ENCODE measurements at places on chromosomes 5 and 9.
A peak's percentile ranks its signal among the peaks of the same experiment; 100 is the strongest.

- no peak for DNase-seq
These were observed 49.0 kb downstream of the PDE8B start for GRCh38 chr5:77259476-77259875.

- no peak for DNase-seq
These were observed 510 bp downstream of the NOXA1 start for GRCh38 chr9:137423514-137424291.

GRCh38 chr9:121581786-121582600 is 69.4 kb upstream of the DAB2IP start:
- no peak for DNase-seq

DNA sequence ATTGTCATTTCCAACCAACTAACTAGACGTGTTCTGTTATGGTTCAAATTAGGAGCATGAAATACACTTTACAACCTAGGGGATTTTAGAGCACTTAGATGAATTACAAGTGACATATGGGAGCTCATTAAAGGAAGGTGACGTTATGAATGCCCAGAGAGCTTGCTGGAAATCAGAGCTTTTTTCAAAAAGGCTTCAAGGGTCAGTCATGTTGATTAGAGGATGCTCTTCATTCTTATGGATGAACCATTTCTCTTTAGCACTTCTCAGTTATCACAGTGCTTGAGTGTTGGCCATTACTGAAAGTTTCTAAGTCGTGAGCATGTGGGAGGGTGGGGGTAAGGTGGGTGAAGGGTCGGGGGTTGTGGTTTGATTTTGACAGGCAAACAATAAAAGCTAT is 1245.5 kb upstream of the DMAC1 start:
- no peak for DNase-seq

GRCh38 chr5:109412981-109413402 is 3.2 kb upstream of the PJA2 start:
- DNase-seq: no peak

DNA sequence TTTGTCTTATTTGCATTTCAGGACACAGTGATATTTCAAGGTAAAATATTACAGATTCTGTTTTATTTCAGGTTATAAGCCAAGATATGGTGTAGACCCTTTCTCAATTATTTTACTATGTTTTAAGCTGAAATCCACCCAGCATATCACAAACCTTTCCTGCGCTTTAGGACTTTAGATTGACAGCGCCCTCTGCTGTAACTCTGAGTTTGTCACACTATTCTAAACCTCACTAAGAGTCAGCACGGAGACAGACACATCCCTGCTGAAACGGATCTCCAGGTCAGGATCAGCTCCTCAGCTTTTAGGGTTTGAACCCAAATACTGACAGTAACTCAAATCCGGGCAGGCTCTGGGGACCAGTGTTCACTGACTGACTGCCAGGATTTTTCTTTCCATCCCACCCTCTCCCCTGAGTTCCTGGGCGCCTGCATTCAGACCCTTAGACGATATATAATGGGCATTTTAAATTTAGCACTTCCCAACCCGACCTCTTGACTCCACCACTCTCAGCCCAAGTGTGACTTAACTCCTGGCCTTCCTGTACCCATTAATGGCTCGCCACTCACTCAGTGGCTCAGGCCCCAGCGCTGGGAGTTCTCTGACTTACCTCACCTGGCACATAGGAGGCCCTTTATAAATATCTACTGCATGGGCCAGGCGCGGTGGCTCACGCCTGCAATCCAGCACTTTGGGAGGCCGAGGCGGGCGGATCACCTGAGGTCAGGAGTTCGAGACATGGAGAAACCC is 33.5 kb downstream of the TLX3 start:
- DNase-seq: peak; percentile 65

- no peak for DNase-seq
These were observed 20.4 kb downstream of the HAVCR2 start for GRCh38 chr5:157088342-157088990.

DNA sequence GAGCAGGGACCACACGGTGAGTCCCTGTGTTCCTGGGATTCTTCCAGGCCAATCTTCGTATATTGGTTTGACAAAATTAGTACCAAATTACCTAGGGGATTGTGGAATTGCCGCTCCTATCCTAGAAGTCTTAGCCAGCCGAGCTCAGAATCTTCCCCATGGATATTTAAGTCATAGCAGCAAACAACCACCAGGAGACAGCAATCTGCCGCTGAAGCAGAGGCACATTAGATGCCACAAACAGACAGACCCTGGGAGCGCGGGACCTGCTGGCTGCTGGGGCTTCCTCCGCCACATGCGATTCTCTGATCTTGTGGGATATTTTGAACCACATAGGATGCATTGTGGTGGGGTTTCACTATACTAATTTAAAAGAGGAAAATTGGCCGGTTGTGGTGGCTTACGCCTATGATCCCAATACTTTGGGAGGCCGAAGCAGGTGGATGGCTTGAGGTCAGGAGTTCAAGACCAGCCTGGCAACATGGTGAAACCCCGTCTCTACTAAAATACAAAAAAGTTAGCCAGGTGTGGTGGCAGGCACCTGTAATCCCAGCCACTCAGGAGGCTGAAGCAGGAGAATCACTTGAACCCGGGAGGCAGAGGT is 31.7 kb upstream of the ZBTB43 start:
- no peak for DNase-seq

GRCh38 chr5:32831624-32832023 is 120.5 kb downstream of the NPR3 start:
- DNase-seq: no peak

- peak; percentile 59 for DNase-seq
These were observed 716 bp upstream of the OTULIN start for GRCh38 chr5:14663734-14664269.

- DNase-seq: peak; percentile 79
These were observed 308.5 kb downstream of the RAB3C start for GRCh38 chr5:58891086-58891970.

GRCh38 chr9:16386007-16386826 is 484.3 kb downstream of the BNC2 start:
- no peak for DNase-seq

- no peak for DNase-seq
These were observed 168.3 kb downstream of the LPAR1 start for GRCh38 chr9:110869931-110870330.

DNA sequence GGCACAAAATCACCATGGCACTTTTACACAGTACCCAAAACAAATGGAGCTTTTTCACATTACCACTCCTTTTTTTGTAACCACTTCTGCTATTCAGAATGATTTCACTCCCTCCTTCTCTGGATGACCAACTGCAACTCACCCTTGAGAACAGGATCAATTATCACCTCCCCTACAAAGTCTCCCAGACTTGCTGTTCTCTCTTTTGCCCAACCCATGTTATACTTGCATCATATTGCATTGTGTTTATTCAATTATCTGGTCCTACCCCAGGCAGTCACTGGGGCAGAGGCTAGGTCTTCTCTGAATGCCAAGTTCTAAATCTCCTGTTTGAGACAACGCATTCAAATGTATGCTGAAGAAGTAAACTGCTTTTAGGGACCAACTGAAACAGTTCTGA is 96.0 kb downstream of the GPR21 start:
- DNase-seq: no peak

GRCh38 chr5:160287378-160288051 is 24.8 kb downstream of the CCNJL start:
- no peak for DNase-seq

DNA sequence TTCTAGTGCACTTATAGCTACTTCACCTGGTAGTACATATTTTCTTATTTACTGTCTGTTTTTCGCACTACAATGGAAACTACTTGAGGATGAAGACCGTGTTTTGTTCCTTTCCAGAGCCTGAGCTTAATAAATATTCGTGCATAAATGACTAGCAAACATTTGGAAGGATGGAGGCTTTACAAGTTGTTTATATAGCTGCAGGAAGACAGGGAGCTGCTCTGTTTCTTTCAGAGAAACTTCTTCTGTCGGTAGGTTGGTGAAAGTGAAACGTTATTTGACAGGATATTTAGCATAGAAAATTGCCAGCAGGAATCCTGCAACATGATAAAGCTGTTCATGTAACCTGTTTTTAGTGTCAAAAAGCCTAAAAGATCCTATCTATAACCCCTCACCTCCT is 210.6 kb downstream of the PCSK5 start:
- DNase-seq: no peak

- DNase-seq: no peak
These were observed 364.3 kb downstream of the ARRDC3 start for GRCh38 chr5:91018712-91019371.

- DNase-seq: peak; percentile 42
These were observed 336.1 kb downstream of the DRD1 start for GRCh38 chr5:175107865-175108264.

- DNase-seq: no peak
These were observed 80.1 kb downstream of the TRIM32 start for GRCh38 chr9:116767219-116767618.

DNA sequence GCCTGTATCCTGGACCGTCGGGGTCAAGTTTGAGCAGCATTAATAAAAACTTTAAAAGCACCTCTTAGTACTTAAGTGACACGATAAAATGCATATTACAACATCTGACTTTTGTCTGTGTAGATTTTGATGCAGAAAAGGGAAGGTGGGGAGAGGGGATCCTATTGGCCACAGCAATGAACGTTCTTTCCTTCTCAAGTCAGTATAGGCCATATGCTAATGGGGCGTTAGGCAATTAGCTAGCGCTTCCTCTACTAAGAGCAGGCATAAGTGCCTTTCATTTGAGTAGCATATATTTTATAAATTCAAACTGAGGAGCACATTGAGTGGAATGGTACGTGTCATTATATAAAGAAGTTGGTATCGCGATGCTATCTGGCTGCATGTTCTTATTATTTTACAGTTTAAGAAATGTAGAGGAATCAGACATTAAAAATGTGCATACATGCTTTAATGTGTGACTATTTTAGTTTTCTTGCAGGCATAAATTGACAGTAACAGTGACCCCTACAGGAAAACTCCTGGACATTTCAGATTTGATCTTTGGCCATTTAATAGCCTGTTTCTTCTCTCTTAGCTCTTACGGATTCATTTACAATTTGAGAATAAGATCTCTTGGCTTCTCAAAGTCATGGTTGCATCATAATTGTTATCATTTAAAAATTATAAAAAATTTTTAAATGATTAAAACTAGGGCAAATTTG is 1.1 kb upstream of the GNA14 start:
- DNase-seq: peak; percentile 79

DNA sequence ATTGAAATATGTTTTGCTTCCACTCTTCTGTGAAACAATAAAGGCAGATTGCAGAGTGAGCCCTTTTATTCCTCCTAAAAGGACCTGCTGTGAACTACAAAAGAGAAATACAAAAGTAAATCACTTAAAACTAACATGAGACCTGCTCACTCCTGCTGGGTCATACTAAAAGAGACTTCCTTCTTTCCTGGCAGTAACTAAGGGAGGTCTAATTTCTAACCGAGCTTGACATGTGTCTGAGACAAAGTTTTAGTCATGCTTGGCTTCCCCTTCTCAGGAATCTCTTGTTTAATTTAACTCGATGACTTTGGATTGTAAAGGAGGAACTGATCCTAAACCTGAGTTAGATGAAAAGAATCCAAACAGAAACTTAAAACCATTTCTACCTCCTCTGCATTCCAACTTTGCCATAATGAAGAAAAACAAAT is 86.4 kb upstream of the CDH6 start:
- no peak for DNase-seq

- DNase-seq: no peak
These were observed 82.2 kb downstream of the NRG2 start for GRCh38 chr5:139960723-139961383.

DNA sequence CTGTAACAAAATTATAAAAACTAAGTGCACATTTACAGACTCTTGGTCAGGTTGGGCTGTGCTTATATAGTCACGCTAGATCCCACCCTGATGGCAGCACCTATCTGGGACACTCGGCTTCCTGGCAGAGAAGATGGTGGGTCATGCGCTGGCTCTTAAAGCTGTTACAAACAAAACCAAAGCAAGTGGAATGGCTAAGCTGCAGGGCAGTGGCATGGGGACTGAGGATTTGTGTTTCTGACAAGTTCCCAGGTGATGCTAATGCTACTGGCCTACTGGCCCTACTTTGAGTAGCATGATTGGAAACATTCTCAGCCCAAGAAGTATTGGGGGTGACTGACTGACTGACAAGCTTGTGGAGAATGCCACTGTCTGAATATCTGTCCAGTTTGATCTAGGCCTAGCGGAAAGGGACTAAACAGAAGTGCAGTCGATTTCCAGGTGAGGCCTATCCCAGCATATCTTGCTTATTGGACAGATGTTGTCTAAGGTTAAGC is 8.3 kb downstream of the BTF3 start:
- no peak for DNase-seq

GRCh38 chr9:114282507-114282906 is 40.4 kb upstream of the ORM1 start:
- DNase-seq: no peak

DNA sequence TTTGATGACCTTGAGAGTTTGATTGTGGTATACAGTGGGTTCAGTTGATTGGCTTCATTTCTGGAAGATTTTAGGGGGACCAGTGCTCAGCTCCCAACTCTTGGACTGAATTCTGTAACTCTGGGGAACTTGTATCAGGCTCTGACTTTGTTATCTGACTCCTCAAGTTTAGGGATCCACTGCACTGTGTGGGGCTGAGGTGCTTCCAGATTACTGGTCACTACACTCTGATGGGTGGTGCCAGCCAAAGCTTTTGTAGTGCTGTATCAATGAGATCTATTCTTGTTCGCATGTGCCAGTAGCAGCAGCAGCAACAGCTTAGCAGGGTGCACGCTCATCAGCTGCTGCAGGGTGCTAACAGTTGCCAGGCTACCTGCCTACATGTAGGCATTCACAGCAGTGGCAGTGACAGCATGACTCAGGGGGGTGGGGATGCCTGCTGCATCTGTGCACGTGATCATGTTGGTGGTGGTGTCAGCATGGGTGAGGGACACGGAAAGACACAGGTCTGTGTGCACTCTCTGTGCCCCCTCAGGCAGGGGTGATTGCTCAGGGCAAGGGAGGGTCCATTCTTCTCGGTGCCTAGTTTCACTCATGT is 438.8 kb upstream of the SEMA6A start:
- DNase-seq: no peak

- no peak for DNase-seq
These were observed 95.3 kb upstream of the SLC27A6 start for GRCh38 chr5:128869970-128870369.

DNA sequence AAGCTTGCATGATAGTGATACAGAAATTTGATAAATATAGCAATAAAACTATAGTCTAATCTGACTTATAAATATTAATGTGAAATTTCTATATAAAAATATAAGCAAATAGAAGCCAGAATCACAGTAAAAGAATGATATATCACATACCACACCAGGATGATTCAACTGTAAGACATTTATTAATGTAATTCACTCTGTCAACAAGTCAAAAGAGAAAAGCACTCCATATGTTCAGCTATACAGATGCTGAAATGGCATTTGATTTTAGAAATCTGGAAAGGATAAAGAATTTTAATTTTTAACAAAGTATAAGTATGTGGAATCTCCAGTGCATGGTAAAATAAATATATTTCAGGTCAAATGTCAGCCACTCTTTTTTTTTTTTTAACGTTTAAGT is 372.4 kb downstream of the KCNN2 start:
- DNase-seq: no peak

GRCh38 chr5:136423944-136424606 is 58.7 kb upstream of the TRPC7 start:
- no peak for DNase-seq

- no peak for DNase-seq
These were observed 135.4 kb upstream of the GNA14 start for GRCh38 chr9:77783518-77783917.

GRCh38 chr9:17761984-17762676 is 183.3 kb downstream of the SH3GL2 start:
- DNase-seq: no peak

Data from HT-29 (cell line).